ENCODE measurements at places on chromosomes 3 and 15.
A peak's percentile ranks its signal among the peaks of the same experiment; 100 is the strongest.

- no peak for DNase-seq
Observed at GRCh38 chr3:196903740-196904139, 36.0 kb downstream of the SENP5 start.

DNA sequence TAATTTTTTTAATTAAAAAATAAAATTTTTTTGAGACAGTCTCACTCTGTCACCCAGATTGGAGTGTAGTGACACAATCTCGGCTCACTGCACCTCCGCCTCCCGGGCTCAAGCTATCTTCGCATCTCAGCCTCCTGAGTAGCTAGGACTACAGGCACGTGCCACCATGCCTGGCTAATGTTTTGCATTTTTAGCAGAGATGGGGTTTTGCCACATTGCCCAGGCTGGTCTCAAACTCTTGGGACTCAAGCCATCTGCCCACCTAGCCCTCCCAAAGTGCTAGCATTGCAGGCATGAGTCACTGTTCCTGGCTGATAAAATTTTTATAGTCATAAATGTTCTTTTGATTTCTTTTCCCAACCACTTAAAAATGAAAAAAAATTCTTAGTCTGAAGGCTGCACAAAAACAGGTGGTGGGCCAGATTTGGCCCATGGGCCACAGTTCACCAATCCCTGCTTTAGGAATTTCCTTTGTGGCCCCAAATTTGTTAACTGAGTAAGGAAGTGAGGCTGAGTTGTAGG is 9.2 kb downstream of the UBA5 start:
- DNase-seq, result no peak

GRCh38 chr15:80584973-80585525 is 110.1 kb upstream of the ABHD17C start:
- no peak for DNase-seq

DNA sequence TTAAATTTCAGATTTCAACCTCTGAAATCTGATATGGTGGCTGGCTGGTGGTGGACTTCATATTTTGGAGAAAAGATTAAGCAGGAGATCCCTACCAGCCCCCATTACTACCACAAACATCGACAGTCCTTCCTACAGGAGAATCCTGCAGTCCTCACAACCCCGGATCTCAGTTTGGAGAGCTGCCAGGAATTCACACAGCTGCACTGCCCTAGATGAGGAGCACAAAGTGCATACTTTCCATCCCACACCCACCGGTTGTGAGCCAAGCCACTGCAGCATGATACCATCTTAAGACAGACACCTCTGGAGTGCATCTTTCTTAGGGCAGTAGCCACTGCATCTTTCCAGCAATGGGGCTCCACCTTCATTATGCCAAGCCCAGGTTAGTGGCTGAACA is 185.5 kb upstream of the GPR149 start:
- DNase-seq, result no peak

DNA sequence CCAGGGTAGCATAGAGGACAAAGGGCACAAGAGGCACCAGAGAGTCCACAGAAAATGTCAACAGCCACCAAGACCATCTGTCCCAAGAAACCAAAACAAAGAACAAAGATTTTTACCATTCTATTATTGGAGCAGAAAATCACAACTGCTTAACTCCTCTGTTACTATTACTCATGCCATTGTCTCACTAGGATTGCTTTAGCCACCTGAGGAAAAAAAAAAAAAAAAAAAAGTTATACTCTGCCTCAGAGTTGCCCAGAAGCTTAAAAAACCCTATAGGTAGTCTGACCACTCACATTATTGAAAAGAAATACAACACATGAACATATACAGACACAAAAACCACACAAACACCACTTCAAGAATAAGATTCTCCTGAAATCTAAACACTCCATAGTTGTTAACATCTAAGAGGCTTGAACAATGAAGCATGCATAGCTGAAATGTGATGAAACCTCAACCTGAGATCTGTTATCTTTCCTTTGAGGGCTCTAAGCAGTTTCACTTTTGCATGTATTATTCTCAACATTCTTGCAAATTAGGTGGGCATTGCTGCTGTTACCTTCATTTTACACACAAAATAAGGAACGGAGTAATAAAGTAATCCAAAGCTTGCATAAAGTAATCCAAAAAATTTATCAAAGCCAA is 85.4 kb downstream of the IGSF11 start:
- DNase-seq, result no peak

- DNase-seq, result peak; percentile 15
Observed at GRCh38 chr3:123449102-123449996, 459 bp upstream of the ADCY5 start.

- no peak for DNase-seq
Observed at GRCh38 chr3:120209425-120209824, 75.6 kb downstream of the GPR156 start.

DNA sequence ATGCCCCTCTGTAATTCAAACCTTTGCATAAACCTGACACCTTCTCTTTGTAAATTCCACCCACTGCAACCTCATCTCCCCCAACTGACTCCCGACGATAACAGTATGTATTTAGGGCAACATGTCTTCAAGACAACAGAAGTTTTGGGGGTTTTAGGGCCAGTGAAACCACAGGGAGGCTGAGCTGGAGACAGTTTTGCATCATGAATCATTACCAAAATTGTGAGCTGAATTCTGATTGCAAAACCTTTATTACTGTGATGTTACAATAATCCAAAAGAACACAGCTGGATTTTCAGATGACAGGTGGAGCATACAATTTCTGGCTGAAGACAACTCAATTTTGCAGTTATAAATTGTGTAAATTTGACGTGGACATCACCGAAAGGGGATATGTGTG is 281.3 kb upstream of the TTC14 start:
- DNase-seq, result no peak

GRCh38 chr3:97822359-97822775 is 556 bp downstream of the CRYBG3 start:
- peak; percentile 37 for DNase-seq

DNA sequence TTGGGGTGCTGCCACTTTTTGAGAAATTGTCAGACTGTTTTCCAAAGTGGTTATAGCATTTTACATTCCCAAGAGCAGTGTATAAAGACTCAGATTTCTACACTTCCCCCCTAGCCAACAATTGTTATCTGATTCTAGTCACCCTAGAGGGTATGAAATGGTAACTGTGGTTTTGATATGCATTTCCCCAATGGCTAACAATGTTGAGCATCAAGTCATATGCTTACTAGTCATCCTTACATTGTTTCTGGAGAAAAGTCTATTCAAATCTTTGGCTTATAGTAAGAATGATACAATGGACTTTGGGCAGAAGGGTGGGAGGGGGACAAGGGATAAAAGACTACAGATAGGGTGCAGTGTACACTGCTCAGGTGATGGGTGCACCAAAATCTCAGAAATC is 73.3 kb downstream of the CSNK1G1 start:
- DNase-seq, result no peak

- DNase-seq, result no peak
Observed at GRCh38 chr3:197810901-197811300, 19.8 kb downstream of the LRCH3 start.

GRCh38 chr3:3927965-3928364 is 128.7 kb downstream of the LRRN1 start:
- no peak for DNase-seq

DNA sequence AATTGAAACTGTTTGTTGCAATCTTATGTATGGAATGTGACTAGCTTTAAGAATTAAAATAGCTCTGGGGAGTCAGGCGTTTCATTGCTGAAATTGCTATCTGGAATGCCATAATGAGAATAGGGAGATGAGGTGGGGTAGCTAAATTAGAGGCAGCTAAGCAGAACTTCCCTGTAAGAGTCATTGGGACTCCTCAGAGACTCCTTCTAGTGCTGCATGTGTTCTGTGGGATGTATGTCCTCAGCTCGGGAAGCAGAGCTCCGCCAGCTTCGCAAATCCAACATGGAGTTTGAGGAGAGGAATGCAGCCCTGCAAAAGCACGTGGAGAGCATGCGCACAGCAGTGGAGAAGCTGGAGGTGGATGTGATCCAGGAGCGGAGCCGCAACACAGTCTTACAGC is 57.4 kb downstream of the HMG20A start:
- DNase-seq, result no peak

GRCh38 chr15:22735781-22736180 is 50.7 kb upstream of the NIPA1 start:
- DNase-seq, result no peak

DNA sequence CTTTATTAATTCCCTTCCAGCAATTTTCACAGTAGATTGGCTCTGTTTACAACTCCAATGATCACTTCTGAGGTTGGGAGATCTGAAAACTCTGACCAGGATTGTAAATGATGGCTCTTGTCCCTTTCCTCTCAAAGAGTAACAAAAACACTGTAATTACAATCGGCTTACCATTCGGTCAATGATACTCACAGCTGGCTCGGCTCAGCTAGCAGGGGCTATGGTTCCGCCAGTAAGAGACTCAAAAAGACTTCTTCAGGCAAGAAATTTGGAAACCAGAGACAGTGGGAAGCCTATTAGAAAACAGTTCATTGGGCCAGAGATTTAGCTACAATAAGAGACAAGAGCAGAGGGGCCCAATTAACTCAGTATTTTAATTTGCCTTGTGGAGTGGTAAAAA is 96.6 kb downstream of the LRRC3B start:
- no peak for DNase-seq

GRCh38 chr3:112095731-112096130 is 9.5 kb downstream of the C3orf52 start:
- DNase-seq, result no peak

DNA sequence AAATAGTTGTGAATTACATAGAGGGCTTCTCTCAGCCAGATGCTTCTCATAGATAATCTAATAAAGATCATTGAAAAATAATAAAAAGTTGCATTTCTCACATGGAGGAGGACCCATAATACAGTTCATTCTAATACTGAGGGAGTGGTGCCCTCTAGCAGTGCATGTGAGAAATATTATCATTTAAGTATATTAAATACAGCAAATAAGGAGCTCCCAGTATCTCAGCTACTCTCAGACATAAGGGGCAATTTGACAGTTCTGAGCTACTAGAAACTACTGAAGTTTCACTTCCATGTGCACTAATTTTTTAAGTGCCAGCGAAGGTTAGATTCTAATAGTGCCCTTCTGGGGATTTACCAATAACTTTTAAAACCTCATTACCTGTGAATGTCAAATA is 188.3 kb downstream of the IL5RA start:
- DNase-seq, result no peak

- no peak for DNase-seq
Observed at GRCh38 chr15:85950101-85950500, 129.6 kb upstream of the AGBL1 start.

- DNase-seq, result no peak
Observed at GRCh38 chr3:59695860-59696259, 646.0 kb upstream of the CFAP20DC start.

- DNase-seq, result no peak
Observed at GRCh38 chr3:126284258-126284904, 72.8 kb downstream of the KLF15 start.

DNA sequence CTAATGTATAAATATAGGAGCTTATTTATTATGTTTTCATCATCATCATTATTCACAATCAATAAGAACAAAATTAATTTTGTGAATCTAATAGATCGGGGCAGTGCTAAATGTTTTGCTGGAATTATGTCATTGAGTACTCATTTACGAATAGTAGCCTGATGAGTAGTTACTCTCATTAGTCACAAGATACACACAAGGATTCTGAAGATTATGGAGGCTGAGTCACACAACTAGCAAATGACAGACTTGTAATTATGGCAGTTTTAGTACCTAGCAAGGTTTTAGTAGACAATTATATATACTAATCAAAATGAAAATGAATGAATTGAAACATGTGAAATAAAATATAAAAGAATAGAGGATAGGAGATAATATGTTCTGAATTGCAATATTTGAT is 954.2 kb downstream of the CADM2 start:
- no peak for DNase-seq

GRCh38 chr3:46946856-46947545 is 29.5 kb downstream of the CCDC12 start:
- DNase-seq, result peak; percentile 62

GRCh38 chr3:39783680-39784079 is 25.7 kb upstream of the MYRIP start:
- no peak for DNase-seq

DNA sequence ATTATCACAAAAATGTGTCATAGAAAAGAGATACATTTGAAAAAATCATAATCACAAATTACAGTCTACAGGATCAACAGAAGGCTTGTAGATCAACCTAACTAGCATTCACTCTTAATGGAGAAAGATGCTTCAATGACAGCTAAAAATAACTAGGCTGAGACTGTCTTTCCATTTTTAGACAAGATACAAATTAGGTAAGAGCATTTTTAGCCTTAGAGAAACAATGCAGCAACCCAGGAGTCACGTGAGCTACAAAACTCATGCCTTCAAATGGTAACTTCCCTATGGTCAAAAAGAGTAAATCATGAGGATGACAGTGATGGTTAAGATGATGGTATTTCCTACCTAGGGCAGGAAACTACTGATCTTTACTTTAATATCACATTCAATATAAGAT is 415.4 kb downstream of the MAGI1 start:
- DNase-seq, result no peak

DNA sequence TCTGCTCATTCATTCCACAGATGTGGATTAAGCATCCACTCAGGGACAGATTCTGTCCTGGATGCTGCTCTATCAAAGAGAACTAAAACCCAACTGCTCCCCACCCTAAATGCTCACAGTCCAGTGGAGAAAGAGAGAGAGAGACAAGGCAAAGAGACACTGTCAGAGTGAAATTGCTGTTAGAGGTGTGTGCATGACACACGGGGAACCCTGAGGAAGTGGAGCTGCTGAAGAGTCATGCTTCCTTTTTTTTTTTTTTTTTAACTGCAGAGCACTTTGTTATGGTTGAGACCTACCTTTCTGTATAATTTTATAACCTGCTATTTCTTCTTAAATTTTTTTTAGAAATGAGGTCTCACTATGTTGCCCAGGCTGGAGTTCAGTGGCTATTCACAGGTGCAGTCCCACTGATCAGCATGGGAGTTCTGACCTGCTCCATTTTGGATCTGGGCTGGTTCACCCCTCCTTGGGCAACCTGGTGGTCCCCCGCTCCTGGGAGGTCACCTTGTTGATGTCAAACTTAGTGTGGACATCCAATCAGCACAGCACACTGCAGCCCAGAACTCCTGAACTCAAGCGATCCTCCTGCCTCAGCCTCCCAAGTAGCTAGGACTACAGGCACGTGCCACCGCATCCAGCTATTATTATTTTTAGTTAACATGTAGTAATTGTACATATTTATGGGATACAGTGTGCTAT is 18.2 kb upstream of the PSTPIP1 start:
- DNase-seq, result no peak

DNA sequence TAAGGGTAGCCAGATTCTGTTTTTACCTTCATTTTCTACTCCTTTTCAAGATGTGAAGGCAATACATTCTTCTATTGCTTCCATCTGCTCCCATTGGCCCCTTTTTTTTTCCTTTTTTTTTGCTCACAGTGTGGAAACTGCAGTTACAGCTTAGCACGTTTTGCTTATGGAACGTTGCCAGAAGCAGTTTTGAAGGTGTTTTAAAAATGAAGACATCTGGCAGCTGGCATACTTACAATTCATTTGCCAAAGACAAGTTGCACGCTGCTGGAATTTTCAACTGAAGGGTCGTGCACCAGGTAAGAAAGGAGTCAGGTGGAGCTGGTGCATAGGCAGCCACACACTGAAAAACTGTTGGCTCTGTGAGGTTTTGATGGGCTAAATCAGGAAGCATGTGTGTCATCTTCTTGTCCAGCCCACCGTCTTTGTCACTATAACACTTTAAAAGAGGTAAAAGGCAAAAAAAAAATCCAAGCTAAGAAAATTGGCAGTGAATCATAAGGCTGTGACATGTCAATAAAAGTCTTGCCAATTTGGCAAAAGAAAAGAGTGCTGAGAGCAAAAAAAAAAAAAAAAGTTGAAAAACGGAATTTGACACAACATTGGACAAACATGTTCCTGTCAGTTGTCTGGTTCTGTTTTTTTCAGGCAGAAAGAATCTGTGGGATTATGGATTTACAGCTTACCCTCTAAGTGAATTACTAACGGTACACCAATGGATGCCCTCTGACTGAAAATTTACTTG is 225.4 kb upstream of the SOX2 start:
- DNase-seq, result no peak

Data from HTR-8/SVneo (cell line).